ENCODE measurements at places on chromosomes 4 and X.

DNA sequence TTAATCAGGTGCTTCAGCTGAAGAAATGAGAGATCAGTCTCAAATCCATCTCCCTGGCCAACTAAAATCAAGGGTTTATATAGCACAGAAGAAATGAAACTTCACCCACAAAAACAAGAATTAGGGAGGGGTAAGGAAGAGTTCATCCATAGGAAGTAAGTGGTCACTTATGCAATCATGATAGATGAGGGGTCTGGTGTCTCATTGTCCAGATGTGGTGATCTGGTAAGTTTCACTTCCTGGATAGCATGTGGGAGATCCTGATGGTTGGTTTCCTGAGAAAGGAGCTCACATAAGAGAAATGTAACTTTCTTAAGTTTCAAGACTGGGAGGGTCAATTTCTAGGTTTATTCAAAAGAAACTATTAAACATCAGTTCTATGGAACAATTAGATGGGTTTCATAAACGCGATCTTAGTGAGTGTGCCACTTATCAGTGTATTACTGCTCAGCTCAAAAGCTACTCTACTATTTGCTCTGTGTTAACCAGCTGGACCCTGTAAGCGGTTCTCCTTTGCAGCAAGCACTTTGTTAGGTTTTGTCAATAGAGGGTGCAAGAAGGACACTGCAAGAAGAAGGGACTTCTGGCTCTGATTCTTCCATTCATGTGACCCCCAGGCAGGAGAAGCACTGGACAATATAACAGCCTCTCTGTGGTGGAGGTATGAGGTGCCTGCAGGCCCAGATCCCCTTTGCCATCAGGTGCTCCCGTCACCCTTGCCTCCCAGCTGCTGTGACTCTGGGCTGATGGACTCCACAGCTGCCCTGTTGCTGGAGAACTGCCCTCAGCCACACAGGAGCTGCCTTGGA lies 35.4 kb upstream of the HPSE start:
- DNase-seq = no peak

GRCh38 chrX:110359273-110359672 lies 625 bp downstream of the RTL9 start:
- DNase-seq = no peak

DNA sequence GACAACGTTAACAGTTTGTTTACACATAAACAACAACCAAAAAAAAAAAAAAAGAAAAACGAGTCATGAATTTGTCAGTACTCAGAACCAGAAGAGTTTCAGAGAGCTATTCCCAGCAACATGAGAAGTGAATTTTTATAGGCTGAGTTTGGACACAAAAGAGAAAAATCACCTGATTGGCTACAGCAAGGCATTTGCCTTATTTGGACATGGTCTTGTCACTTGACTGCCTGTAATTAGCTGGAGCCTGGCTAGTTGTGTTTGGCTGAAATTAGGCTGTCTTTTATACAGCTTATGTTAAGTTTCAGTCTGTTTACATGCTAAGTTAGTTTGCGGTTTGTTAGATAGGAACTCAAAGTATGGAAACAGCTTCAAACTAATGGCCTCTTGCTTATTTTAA lies 880 bp upstream of the TEX13A start:
- DNase-seq = no peak

- DNase-seq = no peak
Measured at GRCh38 chr4:181966104-181966551, 277.1 kb upstream of the TENM3 start.

DNA sequence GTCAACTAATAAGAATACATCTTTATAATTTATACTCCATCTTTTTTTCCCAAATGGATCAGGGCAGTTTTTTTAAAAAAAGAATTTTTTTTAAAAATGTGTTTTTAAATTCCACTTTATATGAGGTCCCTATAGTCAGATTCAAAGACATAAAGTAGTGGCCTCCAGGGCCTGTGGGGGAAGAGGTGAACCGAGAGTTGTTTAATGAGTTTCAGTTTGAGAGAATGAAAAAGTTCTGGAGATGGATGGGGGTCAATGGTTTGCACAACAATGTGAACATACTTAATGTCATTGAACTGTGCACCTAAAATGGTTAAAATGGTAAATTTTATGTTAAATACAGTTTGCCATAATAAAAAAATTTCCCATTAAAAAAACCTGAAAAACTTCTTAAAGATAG lies 53.8 kb downstream of the ZNF827 start:
- no peak for DNase-seq

DNA sequence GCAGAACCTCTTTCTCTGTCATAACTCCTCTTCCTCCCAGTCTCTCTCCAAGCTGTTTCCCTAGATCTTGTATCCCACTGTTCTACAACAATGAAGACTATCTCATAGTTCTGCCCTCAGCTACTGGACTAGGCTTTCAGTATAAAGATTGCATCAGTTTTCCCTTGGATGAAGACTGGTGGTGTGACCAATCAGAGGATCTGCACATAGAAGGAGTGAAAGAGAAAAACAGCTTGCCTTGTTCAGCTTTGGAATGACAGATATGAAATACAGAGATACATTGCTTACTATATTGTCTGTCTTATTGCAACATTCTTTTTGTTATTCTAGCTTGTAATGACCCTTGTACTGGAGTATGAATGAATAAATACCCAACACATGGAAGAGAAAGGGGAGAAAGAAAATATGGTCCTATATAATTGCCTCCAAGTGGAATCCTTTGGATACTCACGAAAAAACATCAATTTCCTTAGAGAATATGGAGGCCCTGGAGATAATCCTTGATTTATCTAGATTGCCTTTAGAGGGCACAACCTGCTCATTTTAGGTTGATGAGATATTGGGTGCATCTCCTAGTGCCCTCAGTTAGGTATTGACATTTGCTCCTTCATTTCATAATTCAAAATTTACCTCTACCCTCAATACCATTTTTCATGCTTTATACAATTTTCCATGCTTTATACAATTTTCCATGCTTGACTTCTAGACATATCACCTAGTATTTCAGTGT lies 395.8 kb downstream of the NAF1 start:
- no peak for DNase-seq

DNA sequence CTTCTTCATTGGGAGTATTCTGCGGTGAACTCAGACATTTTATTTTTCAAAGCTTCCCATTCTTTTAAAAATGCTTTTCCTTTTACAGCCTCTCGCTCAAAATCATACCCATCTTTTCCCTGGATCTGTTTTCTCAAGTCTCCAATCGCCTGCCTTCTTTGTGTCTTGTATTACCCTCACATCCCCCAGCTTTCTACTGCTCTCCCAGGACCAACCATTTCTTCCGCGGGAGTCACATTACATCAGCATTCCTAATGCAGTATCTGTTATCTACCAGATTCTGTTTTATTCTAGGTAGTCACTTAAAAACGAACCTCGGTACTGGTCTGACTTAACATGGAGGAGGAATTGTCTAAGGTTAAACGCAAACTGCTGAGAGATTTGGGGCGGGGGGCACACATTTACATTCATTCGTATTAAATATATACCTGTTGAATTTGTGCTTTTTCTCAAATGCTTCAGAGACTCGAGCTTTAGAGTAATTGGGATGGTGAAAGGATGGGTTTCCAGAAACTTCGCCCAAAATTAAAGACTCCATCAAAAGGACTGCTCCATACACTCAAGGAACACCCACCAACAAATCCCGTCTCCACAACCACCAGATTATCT lies 493 bp upstream of the UCHL1 start:
- no peak for DNase-seq
